ENCODE measurements at places on chromosomes 7 and 10. TPM values are rescaled to one million over a fixed set of nuclear protein-coding genes. Genes with fewer than 3 reads are reported as not detected.

TMEM26 gene
- 0.05 TPM for total RNA-seq

MBL2 gene
- not detected for total RNA-seq

AMPH gene
- total RNA-seq = 32.4 TPM

ZNF248 gene
- total RNA-seq = 11.7 TPM

FANK1 gene
- 2.4 TPM for total RNA-seq

CDH23 gene
- total RNA-seq = 2.0 TPM

CCDC146 gene
- total RNA-seq = 6.4 TPM

ACSM6 gene
- total RNA-seq = not detected

TMEM168 gene
- 21.7 TPM for total RNA-seq

- H3K4me1 ChIP-seq = peaks cover 7% of the 10 kb centered on the region
- no peaks in the 10 kb centered on the region for H3K27me3 ChIP-seq
- H3K27ac ChIP-seq = no peak overlapping the region
- no peaks in the 10 kb centered on the region for H3K36me3 ChIP-seq
- H3K4me3 ChIP-seq = peak overlapping the region; percentile 15
- peak; percentile 0 for DNase-seq
These were observed 40.9 kb downstream of the PPIF start for GRCh38 chr10:79387974-79388850.

GRCh38 chr7:80428161-80429054 lies 83.5 kb downstream of the GNAT3 start:
- H3K36me3 ChIP-seq = no peaks in the 10 kb centered on the region
- no peak overlapping the region for H3K4me3 ChIP-seq
- DNase-seq = no peak
- no peak overlapping the region for H3K27ac ChIP-seq
- no peaks in the 10 kb centered on the region for H3K27me3 ChIP-seq
- no peaks in the 10 kb centered on the region for H3K4me1 ChIP-seq

GRCh38 chr10:101778781-101779543 lies 3.0 kb upstream of the FGF8 start:
- H3K4me3 ChIP-seq = peak overlapping the region; percentile 89
- H3K27me3 ChIP-seq = peaks cover 68% of the 10 kb centered on the region

GRCh38 chr7:1590476-1590875 lies 20.6 kb upstream of the PSMG3 start:
- H3K4me3 ChIP-seq = no peak overlapping the region
- DNase-seq = no peak
- no peaks in the 10 kb centered on the region for H3K4me1 ChIP-seq
- H3K27me3 ChIP-seq = peaks cover 28% of the 10 kb centered on the region

GRCh38 chr10:23512355-23513058 lies 73.6 kb downstream of the OTUD1 start:
- no peak for DNase-seq
- H3K27me3 ChIP-seq = peaks cover 16% of the 10 kb centered on the region
- H3K36me3 ChIP-seq = no peaks in the 10 kb centered on the region

DNA sequence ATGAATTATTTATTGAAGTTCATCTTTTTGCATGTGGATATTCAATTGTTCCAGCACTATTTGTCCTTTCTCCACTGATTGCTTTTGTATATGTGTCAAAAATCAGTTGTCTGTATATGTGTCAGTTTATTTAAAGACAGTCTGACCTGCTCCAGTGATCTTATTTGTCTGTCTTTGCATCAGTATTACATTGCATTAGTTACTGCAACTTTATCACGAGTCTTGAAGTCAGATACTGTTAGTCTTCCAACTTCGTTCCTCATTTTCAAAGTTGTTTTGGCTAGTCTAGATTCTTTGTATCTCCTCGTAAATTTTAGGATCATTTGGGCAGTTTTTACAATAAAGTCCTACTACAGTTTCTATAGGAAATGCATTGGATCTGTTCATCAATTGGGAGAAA lies 166.4 kb downstream of the CELF2 start:
- H3K27ac ChIP-seq = no peak overlapping the region
- H3K36me3 ChIP-seq = peaks cover 63% of the 10 kb centered on the region
- no peak for DNase-seq
- H3K27me3 ChIP-seq = no peaks in the 10 kb centered on the region

- no peak for DNase-seq
- H3K36me3 ChIP-seq = no peaks in the 10 kb centered on the region
- H3K4me1 ChIP-seq = peaks cover 12% of the 10 kb centered on the region
- H3K27ac ChIP-seq = no peak overlapping the region
These were observed 57.4 kb downstream of the TMEM209 start for GRCh38 chr7:130147710-130148325.

GRCh38 chr10:101669181-101669580 lies 25.8 kb downstream of the FBXW4 start:
- H3K27me3 ChIP-seq = no peaks in the 10 kb centered on the region
- no peak overlapping the region for H3K27ac ChIP-seq
- DNase-seq = no peak
- peaks cover 16% of the 10 kb centered on the region for H3K36me3 ChIP-seq
- no peak overlapping the region for H3K4me3 ChIP-seq

GRCh38 chr10:119468542-119469324 lies 73.8 kb downstream of the RGS10 start:
- no peaks in the 10 kb centered on the region for H3K36me3 ChIP-seq
- peaks cover 31% of the 10 kb centered on the region for H3K27me3 ChIP-seq
- H3K4me3 ChIP-seq = no peak overlapping the region
- no peak for DNase-seq

GRCh38 chr10:124961248-124961570 lies 19.3 kb downstream of the ZRANB1 start:
- no peaks in the 10 kb centered on the region for H3K36me3 ChIP-seq
- H3K4me3 ChIP-seq = no peak overlapping the region
- H3K27ac ChIP-seq = no peak overlapping the region

DNA sequence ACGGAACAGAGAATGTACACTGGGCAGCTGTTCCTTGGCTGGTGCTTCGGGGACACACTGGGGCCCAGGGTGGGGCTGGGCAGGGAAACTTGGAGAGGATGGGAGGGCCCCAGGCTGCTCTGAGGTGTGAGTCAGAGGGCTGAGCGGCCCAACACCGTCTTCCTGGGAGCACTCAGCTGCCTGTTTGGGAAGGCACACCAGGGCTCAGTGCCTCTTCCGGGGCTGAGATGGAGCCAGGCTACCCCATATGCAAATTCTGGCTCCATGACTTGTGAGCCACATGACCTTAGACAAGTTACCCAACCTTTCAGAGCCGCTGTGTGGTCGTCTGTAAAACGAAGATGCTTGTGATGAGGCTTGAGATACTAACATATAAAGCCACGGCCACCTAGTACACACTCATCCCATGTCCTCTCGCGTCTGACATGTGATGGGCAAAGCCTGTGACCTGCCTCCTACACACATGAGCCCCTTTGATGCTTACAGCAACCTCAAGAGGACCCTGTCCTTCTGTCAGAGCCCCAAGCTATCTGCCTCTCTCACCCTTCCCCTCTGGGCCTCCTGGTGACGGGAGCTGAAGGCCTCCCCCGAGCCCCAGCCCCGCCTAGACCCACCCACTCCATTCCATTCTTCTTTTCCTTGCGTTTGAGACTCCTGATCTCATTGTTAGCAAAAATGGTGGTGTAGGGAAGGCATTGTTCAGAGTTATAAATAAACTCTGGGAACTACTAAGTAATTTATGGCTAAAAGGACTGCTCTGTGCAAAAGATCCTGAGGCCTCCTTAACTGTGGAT lies 26.1 kb downstream of the KLRG2 start:
- H3K36me3 ChIP-seq = no peaks in the 10 kb centered on the region
- H3K27ac ChIP-seq = no peak overlapping the region
- peaks cover 6% of the 10 kb centered on the region for H3K4me1 ChIP-seq
- H3K27me3 ChIP-seq = no peaks in the 10 kb centered on the region
- H3K4me3 ChIP-seq = no peak overlapping the region

GRCh38 chr7:141742229-141742628 lies 4.1 kb downstream of the SSBP1 start:
- H3K36me3 ChIP-seq = peaks cover 7% of the 10 kb centered on the region
- DNase-seq = no peak
- no peak overlapping the region for H3K27ac ChIP-seq
- H3K4me1 ChIP-seq = peaks cover 27% of the 10 kb centered on the region

DNA sequence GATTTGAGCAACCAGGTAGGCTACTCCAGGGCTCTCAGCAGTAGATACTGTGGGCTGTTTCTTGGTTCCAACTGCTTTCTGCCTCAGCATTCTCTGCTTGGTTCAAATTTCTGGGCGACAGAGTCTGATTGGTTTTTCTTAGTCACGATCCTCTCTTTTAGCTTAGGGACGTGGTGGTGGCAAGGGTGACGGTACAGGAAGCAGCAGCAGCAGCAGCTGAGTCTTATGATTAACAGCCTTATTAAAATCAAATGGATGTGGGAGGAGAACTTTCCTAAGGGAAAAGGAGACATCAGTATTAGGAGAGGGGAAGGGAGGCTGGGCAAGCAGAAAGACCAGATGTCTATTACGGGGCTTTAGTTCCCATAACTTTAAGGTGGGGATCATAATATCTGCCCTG lies 156.5 kb upstream of the PLPP4 start:
- H3K27ac ChIP-seq = no peak overlapping the region
- no peaks in the 10 kb centered on the region for H3K36me3 ChIP-seq
- no peak overlapping the region for H3K4me3 ChIP-seq
- H3K4me1 ChIP-seq = peaks cover 4% of the 10 kb centered on the region
- peaks cover 15% of the 10 kb centered on the region for H3K27me3 ChIP-seq

DNA sequence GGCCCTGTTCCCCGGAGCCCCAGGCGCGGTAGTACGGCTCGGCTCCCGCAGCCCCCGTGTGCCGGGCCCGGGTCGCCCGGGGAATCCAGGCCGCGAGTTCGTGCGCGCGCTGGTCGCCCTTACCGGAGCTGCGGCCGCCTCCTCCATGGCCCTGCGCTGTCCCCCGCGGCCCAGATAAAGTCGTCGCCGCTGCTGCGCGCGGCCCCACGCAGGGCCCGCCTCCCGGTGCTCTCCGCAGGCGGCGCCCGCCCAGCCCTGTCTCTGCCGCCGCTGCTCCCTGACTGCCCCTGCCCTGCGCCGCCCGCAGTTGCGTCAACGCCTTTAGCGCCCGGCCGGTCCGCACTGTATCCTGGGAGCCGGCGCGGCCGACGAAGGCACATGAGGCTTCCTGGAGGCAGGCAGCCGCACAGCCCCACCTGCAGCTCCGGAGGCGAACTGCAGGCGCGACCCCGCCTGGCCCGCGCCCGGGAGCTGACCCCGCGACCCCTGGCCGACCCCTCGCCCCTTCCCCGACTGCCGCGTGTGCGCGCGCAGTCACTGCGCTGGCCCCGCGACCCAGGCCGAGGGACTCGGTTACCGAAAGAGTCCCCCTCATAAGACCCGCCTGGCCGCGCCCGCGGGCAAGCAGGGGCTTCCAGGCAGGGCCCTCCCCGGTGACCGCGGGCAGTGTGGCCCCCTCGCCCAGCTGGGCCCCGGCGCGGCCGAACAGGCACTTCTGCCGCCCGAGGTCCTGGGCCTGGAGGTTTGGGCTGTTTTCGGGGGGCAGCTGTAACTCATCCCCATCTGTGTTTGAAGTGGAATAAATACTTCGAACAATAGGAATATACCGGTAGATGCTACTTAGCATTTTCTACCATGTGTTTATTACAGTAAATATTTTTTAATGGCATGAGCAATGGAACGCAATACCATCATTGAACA lies 127.1 kb upstream of the ZNF746 start:
- DNase-seq = peak; percentile 94
- H3K4me3 ChIP-seq = peak overlapping the region; percentile 90
- H3K27ac ChIP-seq = no peak overlapping the region

- DNase-seq = no peak
- H3K27ac ChIP-seq = no peak overlapping the region
- peaks cover 29% of the 10 kb centered on the region for H3K4me1 ChIP-seq
- peaks cover 3% of the 10 kb centered on the region for H3K27me3 ChIP-seq
These were observed 8.2 kb downstream of the LFNG start for GRCh38 chr7:2527505-2528467.

DNA sequence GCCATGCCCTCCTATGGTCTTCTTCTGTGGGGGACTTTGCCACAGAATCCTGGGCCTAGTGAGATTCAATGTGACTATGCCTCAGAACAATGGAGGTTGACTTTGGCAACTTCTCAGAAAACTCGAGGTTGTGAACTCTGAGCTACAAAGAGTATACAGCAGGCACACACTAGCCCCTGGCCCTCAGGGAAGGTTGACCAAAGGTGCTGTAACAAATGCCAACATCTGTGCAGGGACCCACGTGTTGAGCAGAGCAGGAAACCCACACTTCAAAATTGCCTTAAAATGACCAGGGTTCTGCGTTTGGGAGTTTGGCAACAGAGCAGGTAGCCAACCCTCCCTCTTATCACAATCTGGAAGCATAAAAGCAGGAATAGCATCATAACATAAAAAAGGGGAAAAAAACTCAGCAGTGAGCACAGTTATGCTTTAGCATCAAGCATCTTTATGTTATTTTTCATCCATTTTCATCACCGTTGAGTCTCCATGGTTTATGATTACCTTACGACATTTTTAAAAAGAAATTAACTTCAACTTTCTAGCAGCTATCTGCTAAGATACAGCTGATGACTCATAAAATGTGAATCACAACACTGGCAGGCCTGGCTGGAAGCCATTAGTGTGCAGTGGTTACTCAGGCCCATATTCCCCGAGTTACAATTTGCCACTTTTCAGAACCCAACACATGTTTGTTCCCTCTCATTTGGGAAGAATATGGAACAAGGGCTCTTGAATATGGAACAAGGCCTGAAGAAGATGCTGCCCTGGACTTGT lies 11.1 kb downstream of the PRLHR start:
- H3K4me3 ChIP-seq = no peak overlapping the region
- H3K36me3 ChIP-seq = no peaks in the 10 kb centered on the region
- no peak overlapping the region for H3K27ac ChIP-seq
- no peak for DNase-seq
- H3K27me3 ChIP-seq = peaks cover 57% of the 10 kb centered on the region

DNA sequence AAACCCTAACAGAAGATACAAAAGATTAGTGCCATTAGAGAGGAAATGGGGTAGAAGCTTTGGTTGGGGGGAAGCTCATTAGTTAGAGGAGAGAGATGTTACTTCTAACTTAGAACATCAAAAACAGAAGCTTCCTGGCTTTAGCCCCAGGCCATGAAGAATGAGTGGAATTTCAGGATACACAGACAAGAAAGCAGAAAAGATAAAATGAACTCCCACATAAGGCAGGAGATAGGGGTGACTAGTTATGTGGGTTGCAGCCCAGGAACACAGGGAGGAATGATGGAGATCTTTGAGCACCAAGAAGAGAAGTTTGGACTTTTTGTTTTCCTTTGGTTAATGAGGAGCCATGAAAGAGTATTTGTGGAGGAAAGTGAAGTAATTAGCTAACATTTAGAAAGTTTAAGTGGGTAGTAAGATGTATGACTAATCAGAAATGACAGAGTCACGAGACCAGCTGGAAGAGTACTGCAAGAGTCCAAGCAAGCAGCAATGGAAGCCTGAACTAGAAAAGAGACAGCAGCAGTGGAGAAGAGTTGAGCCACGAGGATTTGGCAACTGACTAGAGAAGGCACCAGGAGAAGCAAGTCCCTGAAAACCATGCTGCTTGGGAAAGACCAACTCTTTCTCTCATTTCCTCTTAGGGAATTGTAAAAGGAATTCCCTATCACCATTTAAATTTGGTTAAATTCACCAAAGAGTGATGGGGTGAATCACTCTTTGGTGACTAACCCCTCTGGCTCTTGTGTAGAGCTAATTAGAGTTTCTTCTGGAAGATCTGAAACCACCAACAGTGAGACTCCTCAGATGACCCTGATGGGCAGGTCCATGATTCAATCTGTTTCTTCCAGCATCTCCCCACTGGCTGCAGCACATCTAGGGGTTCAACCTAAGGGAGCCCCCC lies 131.9 kb downstream of the KCNMA1 start:
- H3K27me3 ChIP-seq = peaks cover 15% of the 10 kb centered on the region
- no peak for DNase-seq
